ENCODE measurements at places on chromosomes 7 and 10.

- DNase-seq: no peak
Measured at GRCh38 chr7:30240106-30240800, 44.1 kb upstream of the ZNRF2 start.

- no peak for DNase-seq
Measured at GRCh38 chr7:56110611-56111010, 4.3 kb upstream of the CHCHD2 start.

DNA sequence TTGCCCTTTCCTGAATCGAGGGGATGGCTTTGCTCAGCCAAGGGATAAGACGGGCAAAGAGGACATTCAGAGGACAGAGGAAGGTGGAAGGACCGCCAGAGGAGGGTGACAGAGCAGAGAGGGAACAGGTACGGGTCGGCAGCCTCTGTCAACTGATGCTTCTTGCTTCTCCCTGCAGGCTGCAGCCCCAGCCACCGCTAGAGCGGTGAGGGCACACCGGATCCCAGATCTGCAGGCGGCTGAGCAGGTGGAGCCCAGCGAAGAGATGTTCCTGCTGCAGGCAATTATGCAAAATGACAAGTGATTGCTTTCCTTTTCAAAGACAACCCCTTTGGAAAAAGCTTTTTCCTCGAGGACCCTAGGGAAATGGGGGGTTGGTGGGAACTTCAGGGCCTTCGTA is 181.9 kb upstream of the ANKRD30A start:
- DNase-seq: no peak

DNA sequence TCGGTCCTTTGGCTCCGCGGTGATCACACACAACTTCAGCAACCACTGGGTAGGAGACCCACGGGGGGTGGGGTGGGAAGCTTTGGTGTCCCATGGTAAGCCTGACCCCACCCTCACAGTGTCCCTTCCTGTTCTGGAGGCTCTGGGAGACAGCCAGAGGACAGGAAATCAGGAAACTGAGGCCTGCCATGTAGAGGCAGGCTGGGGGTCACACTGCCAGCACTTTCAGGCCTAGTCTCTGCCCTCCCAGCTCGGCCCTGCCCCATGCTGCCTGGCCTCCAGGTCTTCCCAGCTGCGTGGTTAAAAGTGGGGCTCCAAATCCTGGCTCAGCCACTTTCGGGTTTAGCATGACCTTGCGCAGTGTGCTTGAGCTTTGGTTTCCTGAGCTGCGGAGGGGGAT is 10.9 kb downstream of the AQP1 start:
- no peak for DNase-seq

GRCh38 chr10:17233286-17233991 is 5.4 kb downstream of the VIM start:
- no peak for DNase-seq

- no peak for DNase-seq
Measured at GRCh38 chr10:44908066-44908749, 2.9 kb upstream of the TMEM72 start.

GRCh38 chr7:6375348-6376101 is 72.2 kb downstream of the DAGLB start:
- DNase-seq: no peak

DNA sequence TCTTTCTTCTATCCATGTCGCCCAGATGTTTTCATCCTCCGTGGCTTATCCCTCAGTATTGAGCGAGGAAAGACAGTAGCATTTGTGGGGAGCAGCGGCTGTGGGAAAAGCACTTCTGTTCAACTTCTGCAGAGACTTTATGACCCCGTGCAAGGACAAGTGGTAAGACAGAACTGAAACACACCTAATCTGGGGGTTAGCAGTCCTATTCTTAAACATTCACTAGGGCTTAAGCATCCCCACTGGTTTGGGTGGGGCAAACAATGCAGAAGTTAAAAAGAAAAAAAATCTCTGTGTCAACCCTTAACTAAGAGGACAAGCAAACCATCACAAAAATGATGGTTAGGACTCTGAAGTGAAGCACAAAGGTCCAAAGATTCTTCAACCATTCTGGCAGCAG is 43.8 kb downstream of the SP8 start:
- DNase-seq: no peak

DNA sequence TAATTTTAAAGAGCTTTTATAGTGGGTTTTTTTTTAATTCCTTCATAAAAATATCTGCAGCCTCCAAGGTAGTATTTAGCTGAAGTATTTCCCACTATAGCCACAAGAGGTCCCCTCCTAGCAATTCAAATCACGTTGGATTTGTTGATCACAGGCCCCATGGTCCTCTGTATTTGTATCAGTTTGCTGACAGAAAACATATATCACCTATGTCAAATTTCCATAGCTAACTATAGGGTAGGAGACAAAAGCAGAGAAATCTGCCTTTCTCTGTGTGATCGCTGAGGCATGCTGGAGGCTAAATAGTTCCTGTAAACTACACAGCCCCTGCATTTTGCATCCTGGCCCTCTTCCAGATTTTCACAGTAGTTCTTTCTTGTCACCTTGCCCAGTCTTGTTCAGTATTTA is 1.7 kb upstream of the CTNNA3 start:
- no peak for DNase-seq

DNA sequence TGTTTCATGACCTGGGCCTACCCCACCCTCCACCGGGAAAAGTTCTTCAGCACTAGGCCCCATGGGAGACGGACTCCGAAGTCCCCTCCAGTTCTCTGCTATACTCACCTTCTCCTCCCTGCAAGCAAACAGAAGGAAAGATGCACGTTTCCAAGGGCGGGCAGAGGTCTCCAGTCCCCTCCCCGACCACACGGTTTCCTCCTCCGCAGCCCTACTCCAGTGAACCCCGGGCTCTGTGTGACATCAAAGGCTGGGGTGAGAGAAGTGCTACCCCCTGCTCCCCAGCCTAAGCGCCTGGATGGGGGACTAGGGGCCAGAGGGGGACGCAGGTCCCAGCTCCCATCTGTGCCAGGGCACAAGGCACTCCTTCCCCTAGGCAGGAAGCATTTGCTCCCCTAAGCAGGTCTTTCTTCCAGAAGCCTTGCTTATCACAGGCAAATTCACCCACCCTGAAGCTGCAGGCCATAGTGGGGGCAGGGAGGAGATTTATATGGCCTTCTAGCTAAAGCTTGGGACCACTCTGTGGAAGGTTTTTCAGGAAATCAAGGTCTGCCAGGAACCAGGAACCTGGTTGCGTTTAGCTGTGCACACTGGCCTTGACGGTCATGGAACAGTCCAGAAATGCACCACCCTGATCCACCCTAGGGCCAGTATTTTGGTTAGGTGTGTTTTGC is 52.8 kb downstream of the ASB13 start:
- no peak for DNase-seq
